ENCODE measurements at places on chromosomes 11 and 22.

DNA sequence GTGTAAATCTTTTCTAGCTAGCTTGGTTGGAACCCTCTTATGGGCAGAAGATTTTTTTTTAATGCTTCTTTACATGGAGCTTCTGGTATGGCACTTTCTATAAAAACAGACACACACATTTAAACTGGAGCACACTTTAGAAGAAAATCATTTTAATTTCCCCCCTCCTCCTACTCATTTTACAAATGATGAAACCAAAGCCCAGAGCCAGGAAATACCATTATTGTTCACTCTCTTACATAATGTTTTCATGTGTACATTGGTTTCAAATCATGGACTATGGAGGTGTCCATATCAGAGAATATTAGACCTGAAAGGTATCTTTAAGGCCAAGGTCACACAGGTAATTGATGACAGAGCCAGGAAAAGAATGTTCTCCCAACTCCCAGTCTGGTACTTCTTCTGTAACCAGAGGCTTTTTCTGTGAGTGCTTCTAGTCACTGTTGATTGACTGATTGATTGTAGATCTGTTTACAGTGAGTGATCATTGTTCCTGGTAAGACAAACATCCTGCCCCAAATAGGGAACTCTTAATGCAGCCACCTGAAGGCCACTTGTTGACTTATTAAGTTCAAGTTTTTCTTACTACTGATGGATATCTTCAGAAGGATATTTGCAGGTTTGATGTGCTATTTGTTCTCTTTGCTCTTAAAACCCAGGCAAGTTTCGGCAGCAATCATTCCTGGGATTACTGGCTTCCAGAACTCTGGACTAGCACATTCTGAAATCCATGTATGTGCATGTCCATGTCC is 26.8 kb upstream of the ME3 start:
- no peak for DNase-seq

DNA sequence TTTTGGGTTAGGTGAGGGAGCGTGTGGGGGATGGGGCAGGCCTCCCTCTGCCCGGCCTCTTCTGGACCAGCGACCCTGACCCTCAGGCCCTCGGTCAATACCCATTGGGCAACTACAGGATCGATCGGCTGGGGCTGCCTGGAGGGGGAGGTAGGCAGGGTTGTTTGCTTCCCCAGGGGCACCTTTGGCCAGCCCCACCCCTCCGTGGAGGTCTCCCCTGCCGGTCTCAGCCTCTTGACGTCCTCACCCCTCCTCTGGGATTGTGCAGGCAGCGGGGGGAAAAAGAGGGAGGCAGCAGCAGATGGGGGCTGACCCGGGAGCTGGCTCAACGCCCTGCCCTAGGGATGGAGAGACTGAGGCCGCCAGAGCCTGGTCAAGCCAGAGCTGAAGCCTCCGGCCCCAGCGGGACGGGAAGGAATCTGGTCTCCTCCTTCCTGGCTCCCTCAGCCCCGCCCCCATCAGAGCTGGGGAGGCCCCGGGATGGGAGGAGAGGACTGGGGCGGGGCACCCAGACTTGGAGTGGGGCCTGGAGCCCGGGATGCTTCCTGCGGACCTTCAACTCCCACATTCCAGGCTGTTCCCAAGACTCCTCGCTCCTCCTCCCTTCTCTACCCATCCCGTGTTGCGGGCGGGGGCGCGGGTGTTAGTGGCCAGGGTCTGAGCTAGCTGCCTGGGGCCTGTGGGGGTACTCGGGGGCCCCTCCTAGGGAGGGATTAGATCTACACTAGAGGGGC is 14.4 kb upstream of the CDC42EP1 start:
- no peak for DNase-seq

GRCh38 chr11:3972431-3972830 is 117.0 kb downstream of the STIM1 start:
- DNase-seq = no peak

DNA sequence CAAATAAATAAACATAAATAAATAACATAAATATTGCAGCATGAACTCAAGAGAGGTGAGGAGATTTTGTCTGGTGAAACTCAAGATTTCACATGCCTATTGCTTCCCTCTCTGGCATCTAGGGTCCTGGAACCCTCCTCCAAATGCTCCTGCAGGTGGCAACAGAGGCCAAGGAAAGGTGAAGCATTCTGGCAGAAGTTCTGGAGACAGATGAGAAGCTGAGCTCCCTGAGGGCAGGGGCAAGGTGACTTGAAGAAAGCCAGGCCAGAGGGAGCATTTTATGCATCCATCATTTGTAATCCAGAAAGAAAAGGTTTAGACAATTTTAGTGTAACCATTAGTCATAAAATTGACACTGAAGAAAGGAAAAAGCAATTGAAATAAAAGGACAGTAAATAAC is 64.9 kb downstream of the ENDOD1 start:
- DNase-seq = peak; percentile 55

GRCh38 chr11:57742087-57742452 is 779 bp downstream of the SELENOH start:
- DNase-seq = no peak

DNA sequence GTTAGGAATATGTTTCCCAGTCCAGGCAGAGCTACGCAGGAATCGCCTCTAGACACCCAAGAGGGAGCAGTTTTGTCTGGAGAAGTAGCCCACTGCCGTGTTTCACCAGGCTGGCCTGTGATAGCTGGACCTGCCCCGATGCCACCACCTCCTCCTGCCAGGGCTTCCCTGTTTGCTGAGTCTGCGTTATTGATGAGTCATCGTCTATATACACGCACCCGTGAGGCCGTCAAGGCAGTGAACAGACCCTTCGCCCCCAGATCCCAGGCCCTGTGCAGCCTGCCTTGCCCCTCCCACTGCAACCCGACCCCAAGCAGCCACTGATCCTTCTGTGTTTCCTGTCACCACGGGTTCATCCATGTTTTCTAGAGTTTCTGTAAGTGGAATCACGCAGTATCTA is 141.9 kb downstream of the IGLL1 start:
- DNase-seq = no peak

DNA sequence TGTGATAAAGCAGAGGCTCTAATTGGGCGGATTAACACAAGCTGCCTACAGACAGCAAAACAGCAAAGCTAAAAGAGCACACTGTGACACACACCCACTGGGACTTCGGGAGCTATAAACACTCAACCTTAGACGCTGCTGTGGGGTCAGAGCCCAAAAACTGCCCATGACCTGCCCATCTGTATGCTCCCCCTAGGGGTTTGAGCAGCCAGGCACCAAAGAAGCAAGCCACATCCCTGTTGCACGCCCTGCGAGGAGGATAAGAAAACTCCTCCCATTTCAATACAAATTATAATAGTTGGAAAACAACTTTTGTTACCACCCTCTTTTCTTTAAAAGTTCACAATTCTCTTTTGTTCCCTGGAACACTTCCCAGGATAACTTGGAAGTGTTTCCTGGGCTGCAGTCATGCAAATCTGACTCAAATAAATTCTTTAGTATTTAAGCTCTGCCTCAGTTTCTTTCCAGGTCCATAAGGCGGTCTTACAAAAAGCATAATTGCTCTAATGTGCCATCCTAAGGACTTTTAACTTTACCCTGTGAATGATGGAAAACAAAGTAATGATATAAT is 86.4 kb downstream of the DLG2 start:
- no peak for DNase-seq

GRCh38 chr11:39570526-39570925 is 1888.9 kb downstream of the LRRC4C start:
- DNase-seq = no peak

GRCh38 chr11:75768909-75769771 is 562 bp downstream of the DGAT2 start:
- no peak for DNase-seq

DNA sequence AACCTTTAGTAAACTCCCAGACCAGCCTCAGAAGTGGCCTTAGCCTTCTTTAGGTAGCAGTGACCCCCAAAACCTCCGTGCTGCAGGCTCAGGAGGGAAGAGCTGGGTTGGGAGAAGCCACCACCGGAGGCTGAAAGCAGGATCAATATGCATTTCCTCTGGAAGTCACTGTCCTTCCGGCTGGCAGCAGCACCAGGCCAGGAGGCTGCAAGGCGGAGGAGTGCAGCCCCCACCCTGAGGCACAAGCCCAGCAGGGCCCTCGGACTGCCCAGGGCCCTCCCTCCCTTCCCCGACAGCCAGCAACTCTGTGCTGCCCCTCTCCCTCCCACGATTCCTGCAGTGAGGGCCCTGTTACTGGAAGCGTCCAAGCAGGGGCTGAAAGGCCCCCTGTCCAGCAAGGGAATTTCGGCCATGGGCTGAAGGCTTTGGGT is 3.2 kb upstream of the NRXN2 start:
- DNase-seq = no peak

- no peak for DNase-seq
Observed at GRCh38 chr11:119999220-119999619, 138.7 kb downstream of the TRIM29 start.

All from CD4-positive, alpha-beta T cell (primary cell).